ENCODE measurements at places on chromosomes 1 and 21. TPM values are rescaled to one million over a fixed set of nuclear protein-coding genes. Genes with fewer than 3 reads are reported as not detected.

VPS26C gene
- 84.5 TPM for total RNA-seq

ZNF697 gene
- total RNA-seq, result 7.0 TPM

RCC1 gene
- 40.1 TPM for total RNA-seq

GRCh38 chr1:23184212-23184934 is 15.7 kb upstream of the LUZP1 start:
- H3K27ac ChIP-seq, result no peak overlapping the region
- H3K27me3 ChIP-seq, result no peaks in the 10 kb centered on the region
- DNase-seq, result no peak
- peak overlapping the region; percentile 24 for H3K4me3 ChIP-seq
- H3K4me1 ChIP-seq, result peaks cover 4% of the 10 kb centered on the region
- no peaks in the 10 kb centered on the region for H3K36me3 ChIP-seq

GRCh38 chr1:58249737-58250586 is 296.6 kb downstream of the OMA1 start:
- no peaks in the 10 kb centered on the region for H3K36me3 ChIP-seq
- H3K4me1 ChIP-seq, result peaks cover 10% of the 10 kb centered on the region

- no peaks in the 10 kb centered on the region for H3K36me3 ChIP-seq
- no peak overlapping the region for H3K4me3 ChIP-seq
- no peaks in the 10 kb centered on the region for H3K4me1 ChIP-seq
- no peak for DNase-seq
- H3K27me3 ChIP-seq, result no peaks in the 10 kb centered on the region
These were observed 34.8 kb upstream of the GREM2 start for GRCh38 chr1:240646571-240647240.

DNA sequence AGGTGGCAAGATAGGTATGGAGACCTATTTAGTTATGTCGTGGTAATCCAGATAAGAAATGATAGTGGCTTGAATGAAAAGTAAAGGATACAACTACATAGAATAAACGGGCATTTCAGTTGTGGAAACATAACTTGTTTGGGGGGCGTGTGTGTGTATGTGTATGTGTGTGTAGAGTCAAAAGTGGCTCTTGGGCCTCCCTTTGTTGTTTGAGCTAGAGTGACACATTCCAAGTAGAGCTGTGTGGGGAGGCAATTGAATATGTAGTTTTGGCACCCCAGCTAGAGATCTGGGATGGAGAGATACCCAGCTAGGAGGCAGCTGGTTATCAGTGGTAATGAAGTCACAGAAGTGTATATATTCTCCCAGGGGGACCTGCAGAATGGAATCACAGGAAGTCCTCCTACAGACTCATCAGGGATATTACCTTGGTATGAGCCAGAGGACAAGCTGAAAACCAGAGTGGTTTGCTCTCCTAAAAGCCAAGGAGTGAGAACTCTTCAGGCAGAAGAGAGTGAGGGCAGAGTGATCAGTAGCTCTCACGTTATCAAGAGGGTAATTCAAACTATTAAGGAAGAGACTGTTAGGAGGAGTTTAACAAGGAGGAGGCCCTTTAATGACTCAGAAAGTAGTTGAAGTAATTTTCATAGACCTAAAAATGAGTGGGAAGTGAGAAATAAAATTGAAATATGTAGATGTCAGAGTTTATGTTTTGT is 5.1 kb downstream of the CR1L start:
- no peaks in the 10 kb centered on the region for H3K36me3 ChIP-seq
- H3K27ac ChIP-seq, result no peak overlapping the region
- H3K27me3 ChIP-seq, result no peaks in the 10 kb centered on the region
- H3K4me3 ChIP-seq, result no peak overlapping the region

DNA sequence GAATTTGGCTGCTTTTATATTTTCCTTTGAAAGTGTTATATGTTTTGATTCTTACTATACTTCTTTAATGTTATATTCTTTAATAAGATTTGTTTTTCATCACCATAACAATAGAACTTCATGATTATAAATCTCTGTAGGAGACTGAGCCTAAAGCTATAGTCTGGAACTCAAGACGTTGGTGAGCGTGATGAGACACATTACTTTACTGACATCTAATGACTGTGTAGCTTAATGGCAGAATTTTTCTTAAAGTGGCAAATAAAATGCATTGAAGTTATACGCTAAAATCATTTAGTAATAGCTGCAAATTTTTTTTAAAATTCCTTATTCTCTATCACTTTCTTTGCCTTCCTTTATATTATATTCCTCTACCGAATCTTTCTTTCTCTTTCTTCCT is 56.1 kb upstream of the HAO2 start:
- no peaks in the 10 kb centered on the region for H3K27me3 ChIP-seq
- no peak overlapping the region for H3K27ac ChIP-seq
- DNase-seq, result no peak
- H3K36me3 ChIP-seq, result no peaks in the 10 kb centered on the region

DNA sequence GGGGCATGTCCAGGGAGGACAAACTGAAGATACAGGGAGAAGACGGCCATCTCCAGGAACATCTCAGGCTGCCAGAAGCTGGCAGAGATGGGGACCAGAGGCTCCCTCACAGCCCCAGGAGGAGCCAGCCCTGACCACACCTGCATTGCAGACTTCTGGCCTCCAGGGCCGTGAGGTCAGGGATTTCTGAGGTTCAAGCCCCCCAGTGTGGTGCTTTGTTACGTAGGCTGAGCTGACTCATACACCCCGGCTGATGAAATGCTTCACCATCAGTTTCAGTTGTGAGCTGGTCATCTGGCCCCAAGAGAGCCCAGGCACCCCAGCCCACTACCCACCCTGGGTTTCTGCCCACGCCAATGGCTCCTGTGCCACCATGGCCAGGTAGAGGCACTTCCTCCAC is 106.4 kb downstream of the SIK1 start:
- DNase-seq, result no peak
- H3K4me1 ChIP-seq, result peaks cover 5% of the 10 kb centered on the region
- no peak overlapping the region for H3K27ac ChIP-seq
- H3K4me3 ChIP-seq, result no peak overlapping the region
- H3K27me3 ChIP-seq, result no peaks in the 10 kb centered on the region
- no peaks in the 10 kb centered on the region for H3K36me3 ChIP-seq

GRCh38 chr1:15797614-15798390 is 9.6 kb downstream of the UQCRHL start:
- no peaks in the 10 kb centered on the region for H3K27me3 ChIP-seq
- peaks cover 8% of the 10 kb centered on the region for H3K4me1 ChIP-seq
- H3K4me3 ChIP-seq, result no peak overlapping the region
- no peaks in the 10 kb centered on the region for H3K36me3 ChIP-seq
- DNase-seq, result no peak
- peak overlapping the region; percentile 78 for H3K27ac ChIP-seq

DNA sequence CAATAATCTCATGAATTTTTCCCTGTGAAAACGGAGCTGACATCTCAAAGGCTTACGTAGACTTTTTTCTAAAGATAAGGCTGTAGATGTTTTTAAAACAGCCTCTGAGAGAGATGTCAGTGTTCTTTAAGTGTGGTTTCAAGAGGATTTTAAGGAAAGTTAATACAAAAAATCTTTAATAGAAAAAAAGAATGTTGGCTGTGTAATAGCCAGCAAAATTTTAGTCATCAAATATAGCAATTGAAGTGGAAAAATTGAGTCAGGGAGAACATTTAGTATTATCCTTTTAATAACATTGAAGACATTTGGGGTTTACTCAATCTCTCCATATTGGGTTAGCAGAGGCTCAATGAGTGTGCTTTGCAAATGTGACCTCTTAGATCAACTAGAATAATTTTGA is 38.6 kb upstream of the CHRM3 start:
- no peak overlapping the region for H3K27ac ChIP-seq
- H3K4me3 ChIP-seq, result no peak overlapping the region
- DNase-seq, result no peak
- H3K4me1 ChIP-seq, result no peaks in the 10 kb centered on the region

Measured in breast epithelium (tissue), 4 donors.